Central memory CD4-positive, alpha-beta T cell (primary cell): ENCODE measurements at places on chromosomes 5 and 9.

- no peak for DNase-seq
These were observed 59.0 kb upstream of the KLF4 start for GRCh38 chr9:107548298-107549142.

GRCh38 chr5:84218546-84218945 is 166.1 kb downstream of the EDIL3 start:
- DNase-seq = no peak

DNA sequence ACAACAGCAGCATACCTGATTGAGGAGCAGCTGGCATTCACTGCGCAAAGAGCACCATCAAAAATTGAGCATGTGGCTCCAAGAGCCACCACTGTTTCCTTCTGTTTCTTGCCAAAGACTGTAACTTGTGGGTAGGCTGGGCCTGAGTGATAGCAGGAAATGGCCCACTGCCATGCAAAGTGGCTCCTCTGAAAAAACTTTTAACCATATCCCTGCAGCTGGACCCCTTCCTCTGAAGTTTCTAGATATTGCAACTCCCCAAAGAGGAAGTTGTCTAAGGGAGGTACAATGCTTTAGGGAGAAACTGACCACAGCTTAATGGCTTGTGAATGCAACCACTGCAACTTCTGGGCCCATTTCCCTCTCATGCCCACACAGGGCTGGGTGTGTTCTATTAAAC is 355.4 kb upstream of the PDE4D start:
- DNase-seq = no peak

GRCh38 chr5:158837908-158838307 is 261.8 kb downstream of the EBF1 start:
- DNase-seq = no peak
